Esophagus squamous epithelium (tissue), 5 donors: ENCODE measurements at places on chromosomes 2 and 18.

DNA sequence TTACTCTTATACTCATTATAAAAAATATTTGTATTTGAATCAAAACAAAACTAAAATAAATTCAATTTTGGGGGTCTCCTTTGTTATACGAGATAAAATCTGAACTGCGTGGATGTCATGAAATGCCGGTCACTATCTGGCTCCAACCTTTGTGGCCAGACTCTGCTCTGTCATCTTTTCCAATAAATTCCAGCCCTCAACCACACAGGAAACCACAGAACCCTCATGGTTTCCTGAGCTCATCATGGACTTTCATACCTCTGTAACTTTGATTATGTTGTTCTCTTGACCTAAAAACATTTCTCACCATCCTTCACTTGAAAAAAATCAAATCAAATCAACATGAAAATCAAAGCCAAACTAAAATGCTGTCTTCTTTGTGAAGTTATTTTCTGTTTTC, 724.7 kb downstream of the METTL4 start:
- no peak for DNase-seq

DNA sequence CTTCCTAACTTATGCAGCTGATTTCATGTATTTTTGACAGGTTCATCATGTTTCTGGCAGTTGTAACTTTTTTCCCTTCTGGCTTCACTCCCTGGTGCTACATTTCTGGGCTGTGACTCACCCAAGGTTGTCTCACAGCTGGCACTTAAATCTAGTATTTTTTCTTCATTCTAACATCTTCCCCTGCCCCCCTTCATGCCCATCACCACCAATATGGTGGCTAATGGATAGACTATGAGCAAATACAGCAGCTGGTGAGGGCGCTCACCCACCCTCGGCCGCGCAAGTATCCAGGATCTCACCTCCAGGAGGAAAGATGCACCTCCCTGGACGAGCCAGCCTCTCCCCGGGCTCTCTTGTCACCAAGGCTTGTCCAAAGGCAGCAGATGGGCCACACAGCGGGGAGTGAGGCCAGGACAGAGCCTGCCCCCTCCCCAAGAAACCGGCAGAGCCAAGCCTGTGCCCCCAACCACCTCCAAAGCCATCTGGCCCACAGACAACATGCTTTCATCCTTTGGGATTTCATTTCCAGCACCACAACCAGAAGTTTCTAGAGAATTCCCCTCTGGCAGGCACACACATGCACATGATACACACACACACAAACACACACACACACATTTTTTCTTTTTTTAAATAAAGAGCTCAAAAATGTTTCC, 39.1 kb downstream of the ATOH8 start:
- DNase-seq = no peak

DNA sequence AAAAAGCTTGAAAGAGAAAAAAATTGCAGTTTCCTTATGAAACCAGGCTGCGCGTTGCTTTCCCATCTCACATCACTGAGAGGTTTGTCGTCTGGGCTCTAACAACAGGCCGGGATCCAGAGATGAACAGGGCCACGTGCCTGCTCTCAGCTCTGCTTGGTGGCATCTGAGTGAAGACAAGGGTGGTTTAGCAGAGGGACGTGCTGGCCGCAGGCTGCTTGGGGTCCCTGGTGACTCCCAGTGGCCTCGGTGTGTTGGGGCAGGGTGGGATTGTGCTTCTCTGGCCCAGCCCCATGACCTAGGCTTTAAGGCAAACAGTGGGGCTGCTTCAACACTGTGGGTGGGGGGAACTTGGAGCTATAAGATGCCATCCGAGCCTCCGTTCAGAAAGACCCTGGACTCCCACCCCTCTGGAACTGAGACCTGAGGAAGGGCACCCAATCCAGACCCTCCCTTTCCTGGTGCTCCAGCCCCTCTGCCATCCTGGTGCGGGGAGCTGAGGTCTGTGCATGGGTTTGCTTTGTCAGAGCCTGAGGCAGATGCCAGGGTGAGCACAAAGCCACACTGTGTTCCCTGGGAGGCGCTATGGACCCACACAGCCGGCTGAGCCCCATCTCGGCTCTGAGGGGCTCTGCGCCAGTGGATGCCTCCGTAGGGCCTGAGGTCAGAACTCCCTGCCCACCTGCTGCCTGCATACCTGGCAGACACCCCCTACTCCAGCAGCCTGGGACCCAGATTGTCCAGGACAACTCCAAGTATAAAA, 18.4 kb upstream of the HPCAL1 start:
- no peak for DNase-seq

DNA sequence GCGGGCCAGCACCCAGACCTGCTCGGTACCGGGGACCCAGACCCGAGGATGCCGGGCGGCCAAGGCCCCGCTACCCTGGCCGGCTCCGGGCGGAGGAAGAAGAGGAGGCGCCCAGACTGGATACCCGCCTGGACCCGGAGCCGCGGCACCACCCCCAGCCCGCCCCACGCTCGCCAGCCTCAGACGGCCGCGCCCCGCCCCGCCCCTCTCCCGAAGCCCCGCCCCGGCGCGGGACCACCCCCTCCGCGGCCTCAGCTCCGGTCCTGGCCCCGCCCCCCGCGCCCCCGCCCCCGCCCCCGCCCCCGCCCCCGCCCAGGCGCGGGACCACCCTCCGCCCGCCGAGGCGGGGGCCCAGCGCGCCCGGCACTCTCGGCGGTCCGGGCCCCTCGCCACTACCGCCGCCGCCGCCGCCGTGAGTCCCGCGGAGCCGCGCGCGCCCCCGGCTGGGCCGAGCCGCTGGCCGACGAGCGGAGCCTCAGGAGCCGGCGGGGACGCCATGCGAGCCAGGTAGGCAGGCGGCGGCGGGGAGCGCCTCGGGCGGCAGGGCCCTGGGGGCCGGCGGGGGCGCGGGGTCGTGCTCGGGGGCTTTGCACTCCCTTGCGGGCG, at the start of gene SH3BP4:
SH3BP4 (plus strand) TSS at position 354 of the 606 bp plus-strand sequence. CDS start 82,986 bp downstream, outside the sequence.
- no peak for DNase-seq

DNA sequence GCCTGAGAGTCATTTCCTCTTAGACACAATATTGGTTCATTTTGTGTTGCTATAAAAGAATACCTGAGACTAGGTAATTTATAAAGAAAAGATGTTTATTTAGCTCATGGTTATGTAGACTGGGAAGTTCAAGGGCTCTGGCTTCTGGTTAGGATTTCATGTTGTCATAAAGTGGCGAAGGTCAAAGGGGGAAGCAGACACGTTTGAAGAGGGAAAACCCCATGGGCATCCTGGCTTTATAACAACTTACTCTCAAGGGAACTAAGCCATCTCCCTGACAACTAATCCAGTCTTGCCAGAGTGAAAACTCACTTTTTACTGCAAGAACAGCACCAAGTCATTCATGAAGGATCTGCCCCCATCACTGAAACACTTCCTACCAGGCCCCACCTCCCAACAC, 89.7 kb upstream of the RNF152 start:
- no peak for DNase-seq

- no peak for DNase-seq
These were observed 286.8 kb upstream of the HS6ST1 start for GRCh38 chr2:128605421-128605820.

DNA sequence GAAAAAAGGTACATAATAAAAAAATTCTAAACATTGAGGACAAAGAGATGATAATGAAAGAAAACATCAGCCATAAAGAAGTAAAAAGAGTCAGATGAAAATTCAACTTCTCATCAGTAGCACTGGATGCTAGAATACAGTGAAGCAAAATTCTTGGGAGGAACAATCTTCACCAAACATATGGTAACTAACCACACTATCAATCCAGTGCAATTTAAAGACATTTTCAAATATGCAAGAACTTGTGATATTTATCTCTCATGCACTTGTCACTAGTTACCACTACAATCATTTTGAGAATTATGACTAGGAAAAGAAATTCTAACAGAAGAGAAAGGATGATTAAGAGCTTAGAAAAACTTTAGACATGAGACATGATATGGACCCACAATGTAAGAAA, 127.4 kb downstream of the RTTN start:
- DNase-seq = no peak

GRCh38 chr2:109510136-109511028, 103.4 kb downstream of the SEPTIN10 start:
- peak; percentile 7 for DNase-seq

GRCh38 chr2:23426263-23426905, 41.4 kb downstream of the KLHL29 start:
- DNase-seq = no peak

DNA sequence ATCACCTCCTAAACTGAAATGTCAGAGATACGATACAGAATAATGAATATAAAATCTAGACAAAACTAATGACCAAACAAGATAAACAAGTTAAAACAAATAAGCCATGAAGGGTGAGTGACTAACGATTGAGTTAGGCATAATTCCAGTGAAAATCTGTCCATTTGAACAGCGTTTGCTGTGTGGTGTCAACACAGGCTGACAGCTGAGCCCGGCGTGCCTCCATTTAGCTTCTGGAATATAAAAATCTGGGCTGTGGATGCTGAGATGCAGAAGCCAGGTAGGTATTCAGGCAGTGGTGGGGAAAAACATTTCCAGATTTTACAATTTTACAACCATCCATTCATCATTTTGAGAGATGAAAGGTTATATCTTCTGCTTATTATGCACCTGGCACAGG, 2041.4 kb upstream of the CELF4 start:
- DNase-seq = no peak

DNA sequence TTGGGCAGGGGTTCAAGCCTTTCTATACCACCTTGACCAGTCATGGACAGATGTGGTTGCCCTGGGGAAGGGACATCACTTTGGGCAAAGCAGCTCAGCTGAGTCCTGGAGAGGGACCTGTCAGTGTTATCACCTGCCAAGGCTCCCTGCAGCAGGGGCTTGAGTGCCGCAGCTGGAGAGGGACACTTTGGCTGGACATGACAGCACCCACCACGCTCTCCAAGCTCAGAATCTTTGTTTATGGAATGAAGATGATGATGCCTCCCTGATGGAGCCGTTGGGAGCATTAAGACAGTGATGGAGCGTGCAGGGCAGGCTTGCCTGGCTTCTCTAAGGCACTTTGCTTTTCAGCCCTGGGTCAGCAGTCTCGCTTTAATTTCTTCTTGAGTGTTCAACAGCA, 4.3 kb upstream of the TFCP2L1 start:
- no peak for DNase-seq

DNA sequence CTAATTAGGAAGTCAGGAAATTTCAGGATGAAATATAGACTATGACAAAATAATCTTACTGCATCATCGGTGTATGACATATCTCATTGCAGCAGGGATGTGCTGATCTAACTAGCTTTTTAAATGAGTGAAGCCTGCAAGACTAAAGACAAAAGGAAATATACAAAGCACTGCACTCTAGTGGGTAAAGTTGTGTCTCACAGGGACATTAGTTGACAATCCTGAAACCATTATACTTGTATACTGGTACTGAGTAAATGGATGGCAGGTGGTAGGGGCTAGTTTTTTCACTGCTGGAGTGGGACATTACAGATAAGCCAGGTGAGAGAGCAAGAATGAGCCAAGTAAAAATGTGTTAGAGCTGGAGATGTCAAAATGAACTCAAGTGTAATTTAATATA, 317.5 kb upstream of the RAB6C start:
- no peak for DNase-seq

GRCh38 chr2:64888591-64889309, 100.4 kb upstream of the SLC1A4 start:
- no peak for DNase-seq

DNA sequence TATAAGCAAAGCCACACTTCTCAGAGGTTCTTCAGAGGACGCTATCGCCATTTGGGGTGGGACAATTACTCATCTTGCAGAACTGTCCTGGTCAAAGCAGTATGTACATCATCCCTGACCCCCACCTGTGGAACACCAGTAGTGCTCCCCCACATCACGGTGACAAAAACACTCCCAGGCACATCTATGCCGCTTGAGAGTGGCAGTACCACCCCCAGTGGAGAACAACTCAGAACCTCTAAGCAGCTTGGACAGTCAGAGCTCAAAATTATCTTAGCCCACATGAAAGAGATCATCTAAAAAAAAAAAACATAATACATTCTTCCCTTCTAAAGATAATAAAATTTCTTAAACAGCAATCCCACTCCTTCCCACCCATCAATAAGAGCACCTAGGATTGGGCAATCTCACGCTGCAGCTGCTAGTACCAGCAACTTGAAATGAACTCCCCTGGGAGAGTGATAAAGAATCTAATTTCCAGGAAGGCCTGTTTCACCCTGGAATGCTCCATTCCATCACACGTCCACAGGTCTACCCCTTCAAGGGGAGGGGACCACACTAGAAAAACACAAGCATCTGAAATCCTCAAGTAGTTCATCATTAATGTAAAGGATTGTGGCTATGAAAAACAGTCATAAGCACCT, 31.7 kb downstream of the LRP2 start:
- no peak for DNase-seq

GRCh38 chr2:1864981-1865421, 120.7 kb upstream of the PXDN start:
- DNase-seq = no peak
